ENCODE measurements at places on chromosomes 5 and 9.

DNA sequence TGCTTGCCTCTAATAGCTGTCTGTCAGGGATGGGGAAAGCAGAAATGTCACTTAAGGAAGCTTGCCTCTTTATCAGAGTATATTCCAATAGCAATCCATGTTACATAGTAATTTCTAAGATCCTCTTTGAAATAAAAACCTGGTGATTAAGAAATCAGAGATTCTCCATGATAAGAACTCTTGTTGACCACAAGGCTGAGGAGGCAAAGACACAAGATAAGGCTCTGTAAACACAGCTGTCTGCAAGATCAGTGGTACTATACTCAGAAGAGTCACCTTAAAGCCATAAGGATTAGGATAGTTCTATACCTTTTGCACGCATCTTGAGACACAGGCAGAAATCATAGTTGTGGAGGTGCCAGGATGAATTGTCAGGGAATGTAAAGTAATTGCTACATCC is 40.3 kb downstream of the HEXB start:
- no peak for DNase-seq

GRCh38 chr5:110258460-110259216 is 467.8 kb downstream of the TMEM232 start:
- DNase-seq = no peak

DNA sequence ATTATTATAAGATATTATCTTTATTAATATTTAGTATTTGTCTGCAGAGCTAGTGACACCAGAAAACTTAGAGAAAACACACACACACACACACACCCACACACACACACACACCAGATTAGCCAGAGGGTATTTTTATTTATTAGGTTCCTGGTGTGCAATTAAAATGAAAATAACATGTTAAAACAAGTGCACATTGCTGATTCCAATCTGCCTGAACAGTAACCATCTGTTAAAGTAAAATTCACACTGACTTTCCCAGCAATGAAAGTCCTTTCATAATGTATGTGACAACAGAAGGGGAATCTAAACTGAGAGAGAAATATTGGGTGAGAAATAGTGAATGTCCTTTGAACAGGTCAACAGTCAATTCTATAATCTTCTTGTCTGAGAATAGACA is 2323.5 kb upstream of the ACO1 start:
- DNase-seq = no peak

DNA sequence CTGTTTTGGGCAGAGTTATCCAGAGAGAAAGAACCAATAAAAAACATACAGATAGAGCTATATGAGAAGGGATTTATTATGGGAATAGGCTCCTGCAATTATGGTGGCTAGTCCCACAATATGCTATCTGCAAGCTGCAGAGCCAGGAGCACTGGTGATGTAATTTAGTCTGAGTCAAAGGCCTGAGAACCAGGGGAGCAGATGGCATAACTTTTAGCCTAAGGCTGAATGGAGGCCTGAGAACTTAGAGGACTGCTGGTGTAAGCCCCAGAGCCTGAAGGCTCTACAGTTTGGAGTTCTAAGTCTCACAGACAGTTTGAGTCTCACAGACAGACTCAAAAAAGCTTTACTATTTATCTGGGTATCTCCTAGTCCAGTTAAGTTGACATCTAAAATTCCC is 263.8 kb downstream of the FBXL7 start:
- DNase-seq = no peak

- DNase-seq = peak; percentile 79
Observed at GRCh38 chr9:114387680-114388356, at the start of gene AKNA. Gene AKNA (minus strand): TSS chr9:114387982. CDS start chr9:114381333, 6,649 bp downstream.

DNA sequence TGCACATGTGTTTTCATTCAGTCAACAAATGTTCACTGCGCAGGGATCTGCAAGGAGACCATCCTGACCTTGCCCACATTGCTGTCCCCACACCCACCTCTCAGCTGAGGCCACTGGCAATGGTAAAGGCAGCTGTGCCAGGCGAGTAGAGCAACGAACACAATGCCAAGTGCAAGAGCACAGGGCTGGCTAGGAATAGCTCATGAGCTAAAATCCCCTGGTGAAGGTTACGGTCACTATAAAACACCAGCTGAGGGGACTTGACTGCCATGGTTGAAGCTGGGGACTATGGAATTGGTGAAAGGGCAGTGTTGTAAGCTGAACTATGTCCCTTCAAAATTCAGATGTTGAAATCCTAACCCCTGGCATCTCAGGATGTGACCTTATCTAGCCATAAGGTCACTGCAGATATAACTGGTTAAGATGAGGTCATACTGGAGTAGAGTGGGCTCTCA is 96.1 kb downstream of the OTULIN start:
- DNase-seq = no peak

Measured in activated T-cell treated with anti-CD3 and anti-CD28 coated beads for 1 hour (primary cell).